Breast epithelium (tissue), 4 donors: ENCODE measurements at places on chromosomes 5 and 9.

DNA sequence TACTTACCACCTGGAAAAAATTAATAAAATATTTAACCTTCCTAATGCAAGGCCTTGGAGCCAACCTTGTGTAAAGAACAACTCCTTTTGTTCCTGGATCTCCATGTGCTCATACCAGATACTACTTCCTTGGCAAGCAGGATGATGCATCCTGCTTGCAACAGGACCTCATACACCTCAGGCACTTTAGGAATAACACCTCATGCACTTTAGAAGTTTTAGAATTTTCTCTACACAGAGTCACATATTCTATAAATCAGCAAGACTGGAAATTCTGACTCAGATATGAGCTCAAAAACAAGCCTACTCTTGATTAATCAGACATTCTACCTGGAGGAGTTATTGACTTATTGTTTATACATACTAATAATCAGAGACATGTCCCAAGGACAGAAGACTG lies 209.6 kb upstream of the CDH10 start:
- no peak for DNase-seq

DNA sequence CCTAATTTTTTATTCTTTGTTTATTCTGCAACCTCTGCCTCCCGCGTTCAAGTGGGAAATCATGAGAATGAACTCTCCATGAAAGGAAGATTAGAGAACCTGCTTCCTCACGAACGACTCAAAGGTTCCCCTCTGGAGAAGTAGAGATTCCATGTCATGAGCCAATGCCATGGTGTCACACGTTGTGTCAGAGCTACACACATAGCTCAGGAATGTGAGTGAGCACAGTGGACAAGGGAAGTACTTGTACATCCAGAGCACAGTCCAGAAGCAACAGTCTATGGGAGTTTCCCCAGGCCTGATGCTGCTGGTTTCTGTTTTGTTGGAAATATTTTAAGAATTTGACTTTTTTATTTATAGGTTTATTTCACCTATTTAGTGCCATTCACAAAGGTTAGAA lies 26.8 kb upstream of the PPP2CA start:
- no peak for DNase-seq

DNA sequence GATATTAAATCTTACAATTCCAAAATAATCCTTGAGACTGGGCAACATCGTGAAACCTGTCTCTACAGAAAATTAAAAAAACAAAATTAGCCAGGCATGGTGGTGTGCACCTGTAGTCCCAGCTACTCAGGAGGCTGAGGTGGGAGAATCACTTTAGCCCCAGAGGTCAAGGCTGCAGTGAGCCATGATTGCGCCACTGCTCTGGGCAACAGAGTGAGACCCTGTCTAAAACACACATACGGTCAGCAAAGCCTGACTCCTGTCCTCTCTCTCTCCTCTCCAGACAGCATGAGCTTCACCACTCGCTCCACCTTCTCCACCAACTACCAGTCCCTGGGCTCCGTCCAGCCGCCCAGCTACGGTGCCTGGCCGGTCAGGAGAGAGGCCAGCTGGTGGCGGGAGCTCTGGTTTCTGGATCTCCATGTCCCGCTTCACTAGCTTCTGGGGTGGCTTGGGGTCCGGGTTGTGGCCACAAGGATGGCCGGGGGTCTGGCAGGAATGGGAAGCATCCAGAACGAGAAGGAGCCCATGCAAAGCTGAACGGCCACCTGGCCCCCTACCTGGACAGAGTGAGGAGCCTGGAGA lies 9.0 kb upstream of the PDCL start:
- no peak for DNase-seq

GRCh38 chr5:55364537-55365055 lies 56.8 kb downstream of the MTREX start:
- DNase-seq = no peak

- DNase-seq = no peak
Measured at GRCh38 chr9:124483481-124483880, 23.7 kb downstream of the NR5A1 start.

GRCh38 chr5:51383131-51384121 lies at the start of gene ISL1:
ISL1 (plus strand) TSS chr5:51383448; CDS start chr5:51383672, 224 bp downstream.
- DNase-seq = no peak

GRCh38 chr9:136572003-136572827 lies 26.4 kb upstream of the NOTCH1 start:
- no peak for DNase-seq

DNA sequence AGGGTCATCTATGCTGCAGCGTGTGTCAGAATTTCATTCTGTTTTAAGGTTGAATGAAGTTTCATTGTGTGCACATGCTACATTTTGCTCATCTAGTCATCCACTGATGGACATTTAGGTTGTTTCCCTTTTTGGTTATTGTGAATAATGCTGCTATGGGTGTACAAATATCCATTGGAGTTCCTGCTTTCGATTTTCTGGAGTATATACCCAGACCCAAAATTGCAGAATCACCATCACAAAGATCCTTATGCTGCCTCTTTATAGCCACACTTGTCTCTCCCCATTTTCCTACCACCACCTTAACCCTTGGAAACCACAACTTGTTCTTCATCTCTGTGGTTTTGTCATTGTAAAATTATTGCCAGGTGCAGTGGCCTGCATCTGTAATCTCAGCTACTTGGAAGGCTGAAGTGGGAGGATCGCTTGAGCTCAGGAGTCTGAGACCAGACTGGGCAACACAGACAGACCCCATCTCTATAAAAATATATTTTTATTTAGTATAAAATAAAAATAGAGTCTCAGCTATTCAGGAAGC lies 166.2 kb downstream of the HSD17B3 start:
- no peak for DNase-seq

- DNase-seq = no peak
Measured at GRCh38 chr5:153187503-153187902, 303.0 kb upstream of the GRIA1 start.

- no peak for DNase-seq
Measured at GRCh38 chr9:83477120-83477519, 61.1 kb downstream of the FRMD3 start.

- no peak for DNase-seq
Measured at GRCh38 chr9:76799473-76799872, 35.2 kb downstream of the PCA3 start.

- no peak for DNase-seq
Measured at GRCh38 chr9:95726756-95727155, 148.7 kb upstream of the ERCC6L2 start.

DNA sequence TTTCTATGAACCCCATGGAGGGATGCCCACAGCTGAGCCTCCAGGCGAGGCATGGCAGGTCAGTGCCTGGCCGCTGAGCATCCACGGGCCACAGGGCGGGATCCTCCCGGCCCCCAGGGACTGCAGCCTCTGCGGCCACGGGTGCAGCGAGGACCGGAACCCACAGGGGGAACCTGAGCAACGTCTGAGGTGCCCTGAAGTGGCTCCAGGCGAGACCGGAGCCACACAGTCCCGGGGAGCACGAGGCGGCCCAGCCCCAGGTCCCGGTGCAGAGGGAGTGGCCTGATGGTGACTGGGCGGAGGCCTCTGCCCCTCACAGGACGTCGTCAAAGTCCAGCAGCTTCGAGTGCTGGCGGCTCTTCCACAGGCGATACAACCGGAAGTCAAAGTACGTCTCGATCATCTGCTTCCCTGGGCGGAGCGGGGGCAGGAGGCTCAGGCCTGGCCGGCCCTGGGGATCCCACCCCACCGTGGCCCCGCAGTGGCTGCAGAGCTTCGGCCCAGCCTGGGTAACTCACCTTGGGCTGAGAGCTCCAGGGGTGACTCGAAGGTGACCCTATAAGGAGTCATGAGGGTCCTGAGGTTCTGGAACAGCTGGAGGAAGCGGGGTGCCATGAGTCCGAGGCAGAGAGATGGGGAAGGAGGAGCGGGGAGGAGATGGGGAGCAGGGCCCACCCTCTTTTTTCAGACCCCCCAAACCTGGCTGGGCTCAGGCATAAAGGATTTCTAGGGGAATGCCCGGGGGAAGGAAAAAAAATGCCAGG lies 8.1 kb upstream of the ENTPD8 start:
- DNase-seq = no peak

- DNase-seq = no peak
Measured at GRCh38 chr5:172144291-172144815, 43.7 kb downstream of the STK10 start.

- no peak for DNase-seq
Measured at GRCh38 chr5:175674731-175675346, 17.0 kb downstream of the HRH2 start.

DNA sequence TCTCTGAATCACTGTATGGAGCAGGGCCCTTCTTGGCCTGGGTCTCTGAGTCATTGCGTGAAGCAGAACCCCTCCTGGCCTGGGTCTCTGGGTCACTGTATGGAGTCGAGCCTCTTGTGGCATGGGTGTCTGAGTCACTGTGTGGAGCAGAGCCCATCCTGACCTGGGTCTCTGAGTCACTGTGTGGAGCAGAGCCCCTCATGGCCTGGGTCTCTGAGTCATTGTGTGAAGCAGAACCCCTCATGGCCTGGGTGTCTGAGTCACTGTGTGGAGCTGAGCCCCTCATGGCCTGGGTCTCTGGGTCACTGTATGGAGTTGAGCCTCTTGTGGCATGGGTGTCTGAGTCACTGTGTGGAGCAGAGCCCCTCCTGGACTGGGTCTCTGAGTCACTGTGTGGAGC lies 94.0 kb upstream of the RAPGEF1 start:
- no peak for DNase-seq

- DNase-seq = no peak
Measured at GRCh38 chr9:34615132-34615531, 3.2 kb upstream of the RPP25L start.

GRCh38 chr5:117020999-117021398 lies 446.4 kb upstream of the SEMA6A start:
- no peak for DNase-seq

- DNase-seq = no peak
Measured at GRCh38 chr9:116247791-116248374, 94.3 kb downstream of the PAPPA start.

DNA sequence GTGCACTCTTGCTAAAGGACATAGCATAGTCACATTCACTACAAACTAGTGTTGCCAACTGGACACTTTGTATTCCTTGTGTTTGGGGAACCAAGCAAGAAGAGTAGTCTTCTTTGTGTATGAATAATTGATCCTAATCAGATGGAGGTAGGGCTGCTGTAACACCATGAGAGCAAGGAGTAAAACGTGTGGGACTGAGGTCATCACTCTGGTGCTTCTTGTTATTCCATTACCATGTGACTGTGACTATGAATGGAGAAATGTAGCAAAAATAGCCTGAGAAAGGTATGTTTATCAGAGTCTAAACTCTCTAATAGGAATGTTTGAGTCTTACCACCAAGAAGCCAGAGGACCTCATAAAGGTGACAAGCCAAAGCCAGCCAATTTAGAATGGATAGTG lies 966.9 kb downstream of the TAF11L14 start:
- DNase-seq = no peak

GRCh38 chr9:113695440-113695851 lies 180.7 kb upstream of the ZNF618 start:
- DNase-seq = no peak

DNA sequence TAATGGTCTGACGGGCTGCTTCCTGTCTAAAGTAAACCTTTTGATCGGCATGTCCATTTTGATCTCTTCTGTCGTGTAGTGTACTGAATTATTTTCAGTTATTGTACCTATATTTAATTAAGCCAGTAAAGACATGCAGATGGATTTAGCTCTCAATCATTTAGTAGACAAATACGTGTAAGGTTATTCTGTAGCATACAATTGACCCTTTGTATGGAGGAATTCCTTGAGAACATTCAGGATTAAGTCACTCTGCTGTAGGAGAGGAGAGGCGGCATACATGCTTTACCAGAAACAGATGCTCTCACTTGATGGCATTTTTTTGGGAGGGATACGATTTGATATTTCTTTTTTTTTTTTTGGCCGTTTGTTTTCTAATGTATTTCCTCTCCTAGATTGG lies 141.0 kb downstream of the PBX3 start:
- no peak for DNase-seq

GRCh38 chr5:146640285-146640896 lies 124.4 kb upstream of the GPR151 start:
- DNase-seq = no peak

DNA sequence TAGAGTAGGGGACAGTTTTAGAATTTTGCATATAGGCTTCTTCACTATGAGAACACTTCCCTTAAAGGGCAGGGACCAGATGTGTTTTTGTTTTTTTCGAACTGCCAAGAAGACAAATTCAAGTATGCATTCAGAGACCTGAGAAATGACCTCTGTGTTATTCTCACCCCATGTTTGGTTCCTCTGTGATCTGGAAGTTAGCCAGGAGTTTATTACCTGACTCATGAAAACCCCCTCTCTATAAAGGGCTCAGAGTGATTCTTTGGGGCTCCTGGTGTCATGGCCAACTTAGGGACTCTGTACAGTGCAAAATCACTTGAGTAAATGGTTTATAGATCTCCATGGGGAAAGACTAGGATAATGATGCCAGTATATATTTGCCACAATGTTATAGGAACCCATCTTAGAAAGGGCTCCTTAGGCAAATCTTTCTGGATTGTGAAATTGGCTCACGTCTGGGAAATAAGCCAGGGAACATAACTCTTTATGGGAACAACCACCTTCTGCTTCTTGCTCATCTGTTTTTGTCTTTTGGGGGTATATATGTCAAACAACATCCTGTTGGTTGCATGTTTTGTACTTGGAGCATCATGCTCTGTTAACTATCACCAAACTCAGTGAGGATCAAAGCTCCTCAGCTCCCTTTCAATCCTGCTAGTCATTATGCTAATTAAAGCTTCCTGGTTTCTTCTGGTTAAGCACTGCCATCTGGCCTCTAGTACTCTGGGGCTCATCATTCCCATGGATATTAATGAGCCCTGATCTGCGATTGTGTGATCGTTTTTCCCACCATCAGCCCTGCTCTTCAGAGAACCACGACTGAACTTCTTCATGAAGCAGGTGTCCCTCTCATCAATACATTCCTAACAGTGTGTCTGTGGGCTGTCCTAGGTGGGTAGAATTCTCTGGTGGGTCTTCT lies 173.4 kb upstream of the CDH12 start:
- DNase-seq = no peak

DNA sequence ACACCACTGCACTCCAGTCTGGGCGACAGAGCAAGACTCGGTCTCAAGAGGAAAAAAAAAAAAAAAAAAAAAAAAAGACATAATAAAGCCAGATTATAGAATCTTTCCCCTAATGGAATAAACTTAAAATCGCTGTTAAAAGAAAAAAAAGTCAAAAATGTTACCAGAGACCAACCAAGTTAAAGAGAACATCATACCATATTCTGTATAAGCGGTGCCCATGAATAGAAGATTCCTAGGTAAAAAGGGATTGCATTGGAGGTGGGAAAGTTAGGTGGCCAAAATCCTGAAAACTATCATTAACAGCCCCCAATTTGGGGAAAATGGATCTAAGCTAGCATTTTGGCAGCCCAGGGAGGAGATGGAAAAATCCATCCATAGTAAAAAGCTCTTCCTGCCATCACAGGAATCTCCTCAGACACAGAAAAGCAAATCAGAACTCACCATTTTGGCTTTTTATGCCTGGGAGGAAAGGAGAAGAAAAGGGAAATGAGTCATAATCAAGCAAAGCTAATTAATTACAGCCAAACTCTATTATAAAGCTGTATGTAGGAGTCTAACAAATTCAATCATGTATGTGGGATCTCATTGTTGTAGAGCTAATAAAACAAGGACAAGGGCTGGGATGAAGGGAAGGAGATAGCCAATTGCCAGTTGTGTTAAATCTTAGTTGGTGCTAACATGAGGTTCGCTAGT lies 363.8 kb downstream of the ARL15 start:
- DNase-seq = no peak
